ENCODE measurements at places on chromosomes 13 and 19.

DNA sequence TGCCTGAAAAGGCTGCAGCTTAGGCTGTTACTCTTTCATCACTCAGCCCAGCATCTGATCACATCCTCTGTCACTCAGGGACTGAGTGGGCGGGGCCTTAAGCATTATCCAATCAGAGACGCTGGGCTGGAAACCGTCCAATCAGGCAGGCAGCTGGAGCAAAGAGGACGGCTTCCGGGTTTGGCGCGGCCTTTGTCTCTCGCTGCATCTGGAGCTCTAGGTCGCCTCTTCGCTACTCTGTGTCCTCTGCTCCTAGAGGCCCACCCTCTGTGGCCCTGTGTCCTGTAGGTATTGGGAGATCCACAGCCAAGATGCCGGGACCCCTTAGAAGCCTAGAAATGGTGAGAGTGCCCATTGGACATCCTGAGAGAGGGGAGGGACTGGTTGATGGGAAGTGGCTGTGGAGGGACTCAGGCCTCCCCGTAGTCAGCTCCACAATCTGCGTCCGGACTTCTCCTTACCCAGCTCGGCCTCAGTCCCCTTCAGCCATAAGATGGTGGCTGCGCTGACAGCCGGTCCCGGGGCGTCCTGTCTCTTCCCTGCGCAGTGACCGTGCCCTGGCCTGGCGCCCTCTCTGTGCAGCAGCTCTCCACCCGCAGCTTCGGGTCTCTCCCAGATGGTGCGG is at the start of gene ZNF486:
Gene ZNF486 (plus strand): TSS at position 195 of the 625 bp plus-strand sequence. CDS start 117 bp downstream, at position 312.
- DNase-seq = peak; percentile 88

DNA sequence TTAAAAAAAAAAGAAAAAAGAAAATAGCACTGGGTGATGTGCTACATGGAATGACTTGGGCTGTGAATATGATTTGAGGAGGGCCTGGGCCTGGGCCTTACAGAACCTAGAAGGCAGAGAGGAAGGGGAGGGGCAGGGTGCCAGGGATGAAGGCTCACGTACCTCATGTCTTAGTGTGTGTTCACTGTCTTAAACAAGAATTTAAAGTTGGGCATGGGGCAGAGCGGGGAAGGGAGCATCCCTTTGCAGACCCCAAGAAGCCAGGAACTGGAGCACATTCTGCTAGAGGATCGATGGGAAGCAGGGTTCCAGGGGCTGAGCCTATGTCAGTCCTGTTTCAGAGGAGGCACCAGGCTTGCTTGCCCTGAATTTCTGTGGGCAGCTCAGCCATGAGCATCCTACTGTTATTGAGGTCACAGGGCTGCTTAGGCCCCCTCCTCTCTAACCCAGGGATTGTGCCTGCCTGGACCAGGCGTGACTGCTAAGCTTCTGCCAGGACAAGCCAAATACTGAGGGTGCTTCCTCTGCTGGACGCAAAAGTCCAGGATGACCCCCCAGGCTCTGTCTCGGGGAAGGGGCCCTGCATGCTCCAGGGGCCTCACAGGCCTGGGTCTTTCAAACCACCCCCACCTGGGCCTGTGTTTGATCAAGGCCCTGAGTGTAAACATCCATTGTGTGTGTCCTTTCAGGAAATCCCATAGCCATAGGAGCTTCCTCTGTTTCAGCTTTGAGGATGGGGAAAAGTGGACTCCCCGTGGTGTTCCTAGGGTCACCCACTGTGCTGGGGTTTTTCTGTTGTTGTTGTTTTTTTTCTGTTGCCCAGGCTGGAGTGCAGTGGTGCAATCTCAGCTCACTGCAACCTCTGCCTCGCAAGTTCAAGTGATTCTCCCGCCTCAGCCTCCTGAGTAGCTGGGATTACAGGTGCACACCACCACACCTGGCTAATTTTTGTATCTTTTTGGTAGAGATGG is 4.8 kb downstream of the LSR start:
- DNase-seq = no peak

GRCh38 chr13:30115257-30115600 is 192.1 kb downstream of the KATNAL1 start:
- no peak for DNase-seq

DNA sequence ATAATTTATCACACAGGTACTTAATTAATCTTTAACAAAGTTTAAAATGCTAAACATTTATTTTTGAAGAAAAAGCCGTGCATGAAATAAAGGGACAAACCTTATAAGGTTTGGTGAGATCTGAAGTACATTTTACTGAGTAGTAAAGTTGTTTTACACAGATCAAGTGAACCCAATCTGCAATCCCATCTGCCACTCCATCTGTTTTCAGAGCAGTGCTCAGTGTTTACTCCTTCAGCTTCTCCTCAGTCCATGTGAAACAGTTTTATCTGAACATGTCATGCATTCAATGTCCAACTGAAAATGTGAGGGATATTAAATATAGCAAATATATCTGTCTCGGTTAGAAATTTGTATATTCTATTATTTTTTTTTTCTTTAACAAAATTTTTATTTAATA is 166.8 kb downstream of the MAB21L1 start:
- DNase-seq = no peak

DNA sequence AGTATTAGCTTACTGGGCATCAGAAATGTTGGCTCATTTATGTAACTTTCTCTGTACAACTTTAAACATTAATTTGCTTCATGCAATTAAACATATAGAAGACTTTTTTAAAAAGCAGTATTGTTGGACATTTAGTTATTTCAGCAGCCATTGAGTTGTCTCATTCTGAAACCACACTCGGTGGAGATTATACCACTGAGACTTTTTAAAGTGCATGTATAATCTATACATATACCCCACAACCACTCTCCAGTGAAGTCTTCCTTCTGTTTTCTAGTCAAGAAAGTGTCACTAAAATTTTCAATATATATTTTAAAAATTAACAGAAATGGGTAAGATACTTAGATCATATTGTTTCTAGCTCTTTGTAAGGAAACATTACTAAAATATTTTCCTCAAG is 15.5 kb downstream of the SETDB2 start:
- no peak for DNase-seq
